Aorta (tissue), 5 donors: ENCODE measurements at places on chromosomes 3 and 15.

DNA sequence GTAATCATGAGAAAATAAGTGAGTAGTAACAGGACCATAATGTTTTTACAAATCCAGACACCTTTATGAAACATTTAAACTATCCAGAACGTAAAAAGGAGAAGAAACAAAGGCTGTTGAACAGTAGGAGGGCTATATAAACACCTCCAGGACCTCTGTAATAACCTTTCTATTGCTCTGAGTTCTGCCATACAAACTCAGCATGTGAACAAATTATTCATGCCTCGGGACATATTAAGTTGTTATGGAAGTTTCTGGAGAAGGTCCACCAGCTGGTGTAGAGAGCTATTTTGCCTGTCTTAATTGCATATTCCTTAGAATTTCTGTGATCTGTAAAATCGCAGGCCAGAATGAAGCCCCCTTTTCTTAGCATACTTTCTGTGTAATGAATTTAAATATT lies 256.3 kb downstream of the UBE2E2 start:
- DNase-seq: no peak

GRCh38 chr3:141930801-141931200 lies 54.4 kb downstream of the ATP1B3 start:
- DNase-seq: no peak

DNA sequence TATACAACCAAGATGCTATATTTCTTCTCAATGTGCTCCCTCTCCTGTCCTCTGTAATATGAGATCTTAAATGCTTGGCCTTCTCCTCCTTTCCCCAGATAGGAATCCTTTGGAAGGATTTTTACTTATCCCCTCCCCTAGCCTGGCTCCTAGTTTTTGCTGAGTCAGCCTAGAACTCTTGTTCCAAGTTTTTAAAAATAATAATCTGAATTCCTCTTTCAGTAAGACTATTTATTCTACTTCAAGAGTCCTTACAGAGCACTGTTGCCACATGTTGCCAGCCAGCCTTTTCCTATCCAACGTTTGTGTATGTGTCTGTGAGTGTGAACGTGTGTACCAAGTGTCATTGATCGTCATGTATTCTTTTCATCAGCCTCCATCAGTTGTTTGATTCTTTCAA lies 11.0 kb upstream of the KCNMB2 start:
- no peak for DNase-seq

- no peak for DNase-seq
Measured at GRCh38 chr3:25897019-25897418, 107.1 kb downstream of the OXSM start.

- no peak for DNase-seq
Measured at GRCh38 chr15:93640411-93640962, 551.5 kb upstream of the RGMA start.
